ENCODE measurements at places on chromosomes 16 and 17.
A peak's percentile ranks its signal among the peaks of the same experiment; 100 is the strongest.

- DNase-seq: peak; percentile 87
These were observed at the start of gene RARA for GRCh38 chr17:40309031-40309948. Gene RARA, plus strand, starts transcription at chr17:40309180. Its CDS starts 22,039 bp downstream, at chr17:40331219.

DNA sequence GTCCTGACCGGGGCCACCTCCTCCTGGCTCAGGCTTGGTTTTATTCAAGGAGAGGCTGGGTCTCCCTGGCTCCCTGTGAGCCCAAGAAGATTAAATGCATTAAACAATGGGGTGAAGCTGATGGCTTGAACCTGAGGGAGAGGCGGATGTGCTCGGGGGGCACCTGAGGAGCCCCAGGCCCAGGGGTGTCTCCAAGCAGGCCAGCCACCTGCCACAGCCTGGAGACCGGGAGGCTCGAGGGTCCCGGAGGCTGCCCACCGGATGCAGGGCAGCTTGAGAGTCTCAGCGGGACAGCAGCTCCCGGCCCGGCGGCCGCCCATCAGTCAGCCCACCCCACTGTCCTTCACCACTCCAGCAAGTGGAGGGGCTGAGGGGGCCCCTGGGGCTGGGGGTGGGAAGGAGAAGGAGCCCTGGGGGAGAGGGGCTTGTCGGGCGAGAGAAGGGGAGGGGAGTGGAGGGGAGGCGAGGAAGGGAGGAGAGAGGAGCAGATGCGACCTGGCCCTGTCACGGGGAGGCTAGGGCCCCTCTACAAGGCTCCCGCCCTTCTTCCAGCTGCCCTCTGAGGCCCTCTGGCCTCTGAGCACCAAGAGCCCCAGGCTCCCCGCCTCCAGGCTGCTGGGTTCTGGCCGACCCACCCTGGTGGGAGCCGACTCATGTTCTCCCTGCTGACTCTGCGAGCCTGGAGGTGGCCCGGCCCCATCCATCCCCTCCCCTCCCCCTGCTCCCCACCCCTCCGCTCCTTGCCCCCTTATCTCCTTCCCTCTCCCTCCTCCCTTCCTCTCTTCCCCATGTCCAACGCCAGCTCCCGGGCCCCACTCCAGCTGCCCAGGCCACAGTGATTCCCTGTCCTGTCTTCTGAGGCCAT, 13.2 kb downstream of the CD7 start:
- DNase-seq: no peak

DNA sequence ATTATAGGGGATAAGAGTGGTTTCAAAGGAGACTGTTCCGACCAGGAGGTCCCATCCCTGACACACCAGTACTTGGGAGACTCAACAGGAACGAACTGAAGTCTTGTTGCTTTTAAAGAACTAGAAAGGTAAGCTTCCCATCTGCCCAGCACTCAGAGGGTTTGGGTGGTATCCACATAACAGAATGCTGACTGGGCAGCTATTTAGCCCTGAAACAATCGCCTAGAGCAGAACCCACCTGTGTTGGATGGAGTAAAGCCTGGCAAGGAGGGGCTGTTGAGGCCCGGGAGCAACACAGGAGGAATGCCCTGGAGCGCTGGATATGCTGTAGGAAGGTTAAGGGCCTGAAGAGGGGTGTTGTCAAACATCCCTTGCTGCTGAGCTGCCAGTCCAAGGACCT, 254.9 kb downstream of the ZFHX3 start:
- DNase-seq: no peak

DNA sequence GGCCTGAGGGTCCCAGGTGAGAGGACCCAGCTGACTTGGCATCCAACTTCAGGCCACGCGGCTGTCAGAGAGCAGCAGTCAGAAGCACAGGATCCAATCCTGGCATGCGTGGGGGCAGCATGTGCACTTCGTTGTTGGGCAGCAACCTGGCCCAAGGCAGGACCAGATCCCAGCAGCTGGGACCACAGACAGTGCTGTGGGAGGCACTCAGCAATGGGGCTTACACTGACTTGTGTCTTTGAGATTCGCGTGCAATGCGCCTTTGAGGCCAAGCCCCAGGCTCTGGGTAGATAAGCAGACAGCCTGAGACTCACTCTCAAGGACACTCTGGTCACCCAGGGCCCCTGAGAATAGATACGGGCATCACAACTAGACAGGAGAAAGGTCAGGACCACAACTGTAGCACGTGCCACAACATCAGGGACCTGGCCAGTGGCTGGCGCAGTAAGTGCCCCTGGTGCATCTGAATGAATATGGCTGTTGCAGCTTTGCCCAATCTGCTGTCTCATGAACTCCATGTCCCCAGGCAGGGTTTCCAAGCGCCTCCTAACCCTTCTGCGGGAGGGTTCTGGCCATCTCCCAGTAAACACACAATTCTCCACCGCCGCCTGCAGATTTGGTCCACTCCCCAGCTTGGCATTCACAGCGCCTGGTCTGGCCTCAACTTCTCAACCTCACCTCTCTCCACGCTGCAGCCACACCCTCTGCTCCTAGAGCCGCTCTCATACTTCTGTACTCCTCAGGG, 3.2 kb downstream of the PAM16 start:
- DNase-seq: no peak

DNA sequence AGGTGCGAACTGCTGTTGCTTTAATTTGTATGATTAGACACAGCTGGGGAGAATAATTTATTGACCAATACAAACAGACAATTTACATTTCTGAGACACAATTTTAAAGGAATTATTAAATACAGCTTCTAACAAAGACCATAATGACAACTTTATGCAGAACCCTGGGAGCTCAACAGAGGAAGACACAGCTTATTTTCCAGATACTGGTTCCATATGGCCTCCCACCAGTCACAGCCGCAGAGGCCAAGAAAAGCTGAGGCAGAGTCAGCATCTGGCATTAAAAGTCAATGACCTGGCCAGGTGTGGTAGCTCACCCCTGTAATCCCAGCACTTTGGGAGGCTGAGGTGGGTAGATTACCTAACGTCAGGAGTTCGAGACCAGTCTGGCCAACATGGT, 66.1 kb upstream of the BCAR1 start:
- no peak for DNase-seq

DNA sequence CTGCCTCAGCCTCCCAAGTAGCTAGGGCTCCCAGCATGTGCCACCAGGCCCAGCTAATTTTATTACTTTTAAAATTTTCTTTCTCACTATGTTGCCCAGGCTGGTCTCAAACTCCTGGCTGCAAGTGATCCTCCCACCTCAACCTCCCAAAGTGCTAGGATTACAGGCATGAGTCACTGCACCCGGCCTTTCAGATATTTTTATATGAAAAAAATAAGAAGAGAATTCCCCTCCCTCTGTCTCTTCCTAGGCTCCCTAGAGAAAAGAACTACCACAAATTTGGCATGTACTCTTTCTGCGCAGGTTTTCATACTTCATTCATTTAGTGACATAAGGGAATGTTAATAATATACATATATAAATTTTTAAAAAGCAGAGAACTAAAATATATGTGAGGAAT, 21.7 kb upstream of the SMURF2 start:
- DNase-seq: no peak

Data from ecto neural progenitor cell (in vitro differentiated cells).